ENCODE measurements at places on chromosomes 11 and 22.

DNA sequence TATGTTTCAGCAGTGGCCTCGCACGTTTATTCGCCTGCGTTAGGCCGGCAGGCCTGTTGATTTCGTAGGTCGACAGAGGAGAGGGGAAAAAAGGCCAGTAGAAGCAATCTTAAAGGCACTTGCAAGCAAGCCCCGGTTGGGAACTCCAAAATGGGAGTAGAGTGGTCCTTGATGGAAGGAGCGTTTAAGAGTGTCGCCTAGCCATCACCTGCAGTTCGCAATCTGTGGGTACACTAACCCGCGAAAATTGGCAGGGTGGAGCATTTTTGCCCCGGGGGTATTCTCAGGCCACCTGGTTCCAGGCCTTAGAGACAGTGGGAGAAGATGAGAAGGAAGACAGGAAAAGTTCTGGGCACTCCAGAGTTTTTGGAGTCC is 1.1 kb downstream of the EWSR1 start:
- DNase-seq, result no peak

DNA sequence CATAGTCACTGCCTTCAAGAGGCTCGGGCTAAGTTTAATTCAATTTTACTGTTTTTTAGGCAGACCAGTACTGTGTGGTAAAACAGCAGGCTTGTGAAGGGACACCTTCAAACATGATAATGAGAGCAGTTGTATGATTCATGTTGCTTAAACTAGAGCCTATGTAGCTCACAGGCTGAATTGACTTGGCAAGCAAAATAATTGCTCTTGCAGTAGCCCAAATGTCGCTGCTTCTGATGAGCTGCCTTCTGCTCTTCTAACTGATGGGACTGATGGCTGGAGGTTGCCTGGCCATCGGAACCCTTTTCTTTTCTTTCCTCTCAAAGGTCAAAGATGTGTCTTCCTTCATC is 137.6 kb downstream of the MAML2 start:
- DNase-seq, result no peak

GRCh38 chr11:9780929-9781328 is 117.1 kb downstream of the SWAP70 start:
- no peak for DNase-seq

- DNase-seq, result peak; percentile 45
Observed at GRCh38 chr11:134939905-134940304, 527.9 kb upstream of the B3GAT1 start.

DNA sequence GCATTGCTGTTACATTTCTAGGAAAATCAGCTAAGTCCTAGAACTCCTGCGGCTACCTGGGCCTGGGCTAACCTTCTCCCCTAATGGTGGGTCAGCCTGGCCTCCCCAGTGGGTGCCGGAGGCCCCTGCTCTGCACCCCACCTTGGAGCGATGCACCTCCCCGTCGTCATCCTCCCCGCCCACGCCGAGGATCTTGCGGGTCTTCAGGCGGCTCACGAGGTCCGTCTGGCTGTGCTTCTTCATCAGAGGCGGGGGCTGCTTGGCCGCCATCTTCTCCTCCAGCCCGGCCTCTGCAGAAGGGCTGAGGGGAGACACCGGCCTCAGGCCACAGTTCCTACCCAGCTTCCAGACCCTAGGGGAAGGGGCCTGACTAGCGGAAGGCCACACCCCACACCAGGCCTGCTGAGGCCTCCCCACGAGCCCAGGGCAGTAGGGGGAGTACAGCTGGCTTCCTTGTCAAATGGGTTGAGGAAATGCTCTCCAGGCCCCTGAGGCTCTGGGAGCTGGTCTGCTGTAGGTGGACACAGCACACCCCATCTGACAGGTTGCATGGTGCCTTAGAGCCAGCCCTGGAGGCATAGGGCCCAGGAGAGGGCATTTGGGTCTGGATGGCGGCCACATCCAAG is 12.5 kb downstream of the TP53I11 start:
- DNase-seq, result no peak

DNA sequence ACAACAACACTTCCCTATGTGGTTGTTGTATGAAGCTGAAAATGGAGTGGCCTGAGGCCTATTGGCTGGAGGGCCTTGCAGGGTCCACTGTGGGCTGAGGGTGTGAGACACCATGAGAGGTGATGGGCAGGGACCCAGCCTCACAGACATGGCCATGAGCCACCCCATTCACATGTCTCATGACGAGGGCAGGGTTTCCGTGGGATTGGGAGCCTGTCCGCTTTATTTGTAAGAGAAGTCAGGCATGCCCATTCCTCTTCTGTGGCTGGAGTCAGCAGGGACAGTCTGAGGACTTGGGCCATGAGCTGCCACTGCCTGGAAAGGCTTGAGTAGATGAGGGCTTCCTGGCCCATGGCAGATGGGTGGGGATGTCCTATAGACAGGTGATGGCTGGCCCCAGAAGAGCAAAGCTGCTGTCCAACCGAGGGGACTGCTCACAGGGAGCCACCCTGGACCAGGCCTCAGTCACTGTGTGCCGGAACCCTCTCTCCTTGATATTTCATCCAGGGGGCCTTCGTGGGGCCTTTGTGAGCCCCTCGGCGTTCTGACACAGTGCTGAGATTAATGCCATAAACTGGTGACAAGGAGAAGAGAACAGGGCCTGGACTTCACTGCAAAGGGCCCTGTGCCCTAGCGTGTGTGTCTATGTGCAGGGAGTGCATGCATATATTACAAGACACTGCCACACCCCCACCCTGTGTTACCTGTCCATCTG is 971.9 kb downstream of the BRD1 start:
- DNase-seq, result no peak

- DNase-seq, result no peak
Observed at GRCh38 chr11:65116370-65117205, 913 bp downstream of the ZNHIT2 start.

DNA sequence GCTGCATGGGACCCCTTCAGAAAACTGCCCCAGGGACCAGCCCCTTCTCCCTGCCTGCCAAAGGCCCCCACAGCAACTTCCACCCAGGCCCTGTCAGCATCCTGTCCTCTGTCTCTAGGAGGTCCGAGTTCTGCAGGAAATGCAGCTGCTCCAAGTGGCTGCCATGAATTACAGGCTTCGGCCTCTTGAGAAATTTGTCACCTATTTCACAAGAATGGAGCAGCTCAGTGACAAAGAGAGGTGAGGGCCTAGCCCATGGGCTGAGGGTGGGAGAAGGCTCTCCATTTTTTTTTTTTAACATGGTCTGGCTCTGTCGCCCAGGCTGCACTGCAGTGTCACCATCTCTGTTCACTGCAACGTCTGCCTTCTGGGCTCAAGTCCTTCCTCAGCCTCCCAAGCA is 7.3 kb downstream of the RGL4 start:
- DNase-seq, result no peak

GRCh38 chr22:21727159-21727558 is 8.4 kb downstream of the YPEL1 start:
- DNase-seq, result no peak

DNA sequence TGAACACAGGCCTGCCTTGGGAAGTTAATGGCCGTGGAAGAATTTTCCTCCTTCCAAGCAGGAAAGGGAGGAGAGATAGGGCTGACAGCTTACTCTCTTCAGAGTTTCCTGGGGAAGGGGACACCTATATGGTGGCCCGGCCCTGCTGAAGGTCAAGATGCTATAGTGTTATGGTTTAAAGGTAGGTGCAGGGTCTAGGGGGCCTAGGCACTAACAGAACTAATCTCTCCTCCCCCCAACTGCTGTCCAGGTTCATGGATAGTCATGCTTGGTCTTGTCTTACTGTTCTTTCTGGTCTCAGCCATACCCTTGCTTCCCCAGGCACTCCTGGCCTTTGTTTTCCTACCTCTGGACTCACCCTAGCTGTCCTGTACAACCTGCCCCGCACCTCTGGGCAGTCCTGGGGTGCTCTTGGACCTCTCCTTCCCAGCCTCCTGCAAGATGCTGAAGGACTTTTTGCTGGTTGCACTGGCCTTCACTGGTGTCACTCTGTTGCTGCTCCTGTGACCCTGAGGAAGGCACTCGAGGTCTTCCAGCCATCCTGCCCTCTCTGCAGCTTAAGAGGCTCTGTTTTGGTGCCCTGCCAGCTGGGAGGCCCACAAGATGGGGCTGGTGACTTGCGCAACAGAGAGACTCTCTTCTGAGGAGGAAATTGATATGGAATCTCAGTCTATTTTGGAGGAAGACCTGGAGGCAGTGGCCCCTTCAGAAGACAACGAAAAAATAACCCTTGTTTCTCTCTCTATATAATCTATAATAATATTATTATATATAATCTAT is 17.9 kb downstream of the SEC14L3 start:
- DNase-seq, result peak; percentile 59

DNA sequence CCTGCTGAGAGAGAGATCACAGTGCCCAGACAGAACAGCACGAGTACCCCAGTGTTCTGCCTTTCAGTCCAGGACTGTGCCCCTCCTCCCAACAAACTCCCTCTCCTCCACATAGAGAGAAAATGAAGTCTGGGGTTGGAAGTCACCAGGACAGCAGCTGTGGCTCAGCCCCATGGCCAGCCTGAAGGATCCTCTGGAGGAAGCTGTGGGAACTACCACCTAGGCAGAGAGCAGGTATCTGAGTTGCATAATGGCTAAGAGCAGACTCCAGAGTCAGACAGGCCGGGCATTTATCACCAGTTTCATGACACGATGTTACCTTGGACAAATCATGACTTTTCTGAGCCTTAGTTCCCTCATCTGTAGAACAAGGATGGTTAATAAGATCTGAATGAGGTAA is 61.2 kb upstream of the RRAS2 start:
- no peak for DNase-seq
